Activated CD4-positive, alpha-beta memory T cell treated with anti-CD3 and anti-CD28 coated beads, Interleukin-2, amount 10 ng/mL, durations not matched to agents 7 days and 5 days (primary cell): ENCODE measurements at places on chromosomes 16 and 17.

- no peak for DNase-seq
These were observed 656.6 kb downstream of the WWOX start for GRCh38 chr16:78755751-78756661.

DNA sequence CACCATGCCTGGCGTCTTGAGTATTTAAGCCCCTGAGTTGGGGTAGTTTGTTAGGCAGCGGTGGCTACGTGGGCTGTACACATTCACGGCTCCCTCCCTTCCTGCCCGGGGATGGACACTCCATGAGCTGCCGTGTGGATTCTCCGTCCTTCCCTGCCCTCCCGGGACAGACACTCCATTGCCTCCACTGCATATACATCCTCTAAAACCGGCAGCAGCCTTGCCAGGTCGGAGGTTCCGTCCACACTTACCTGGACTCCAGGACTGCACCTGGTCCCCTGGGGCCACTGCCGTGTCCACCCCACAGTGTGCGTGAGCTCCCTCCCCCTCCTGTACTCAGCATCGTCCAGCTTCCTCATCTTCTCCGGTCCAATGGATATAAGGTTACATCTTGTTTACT lies 3.5 kb upstream of the SPATA2L start:
- no peak for DNase-seq

DNA sequence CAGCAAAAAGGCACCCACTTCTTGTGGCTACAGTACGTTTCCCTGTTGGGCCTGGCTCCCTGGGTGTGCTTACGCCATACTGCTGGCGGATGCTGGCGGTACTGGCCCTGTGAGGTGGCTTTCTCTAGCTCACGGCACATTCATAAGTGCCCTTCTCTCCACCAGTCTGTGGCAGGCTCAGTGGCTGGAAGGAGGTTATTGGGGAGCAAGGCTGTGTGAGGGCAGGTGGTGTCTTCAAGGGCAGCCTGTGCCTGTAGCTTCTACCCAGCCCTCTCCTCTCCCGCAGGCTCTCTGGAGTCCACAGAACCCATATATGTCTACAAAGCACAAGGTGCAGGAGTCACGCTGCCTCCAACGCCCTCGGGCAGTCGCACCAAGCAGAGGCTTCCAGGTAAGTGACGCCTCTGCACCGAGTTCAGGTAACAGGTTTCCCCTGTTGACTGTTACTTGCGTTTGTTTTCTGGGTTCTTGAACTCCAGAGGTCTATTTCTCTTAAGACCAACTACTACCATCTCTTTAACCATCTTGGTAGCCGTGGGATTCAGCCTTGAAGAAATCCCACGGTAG lies 20.6 kb downstream of the NTAN1 start:
- DNase-seq: no peak

- no peak for DNase-seq
These were observed 3.2 kb downstream of the CRK start for GRCh38 chr17:1452836-1453235.

DNA sequence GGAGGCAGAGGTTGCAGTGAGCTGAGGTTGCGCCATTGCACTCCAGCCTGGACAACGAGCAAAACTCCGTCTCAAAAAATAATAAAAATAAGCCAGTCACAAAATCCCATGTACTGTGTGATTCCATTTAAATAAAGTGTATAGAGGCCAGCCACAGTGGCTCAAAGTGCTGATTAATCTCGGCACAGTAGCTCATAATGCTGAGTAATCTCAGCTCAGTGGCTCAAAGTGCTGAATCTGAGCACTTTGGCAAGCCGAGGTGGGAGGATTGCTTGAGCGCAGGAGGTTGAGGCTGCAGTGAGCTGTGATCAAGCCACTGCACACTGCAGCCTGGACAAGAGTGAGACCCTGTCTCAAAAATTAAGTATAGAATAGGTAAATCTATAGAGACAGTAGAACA lies 4.9 kb downstream of the TMED6 start:
- DNase-seq: no peak

- DNase-seq: peak; percentile 59
These were observed 48.4 kb downstream of the RNF157 start for GRCh38 chr17:76191896-76192295.

DNA sequence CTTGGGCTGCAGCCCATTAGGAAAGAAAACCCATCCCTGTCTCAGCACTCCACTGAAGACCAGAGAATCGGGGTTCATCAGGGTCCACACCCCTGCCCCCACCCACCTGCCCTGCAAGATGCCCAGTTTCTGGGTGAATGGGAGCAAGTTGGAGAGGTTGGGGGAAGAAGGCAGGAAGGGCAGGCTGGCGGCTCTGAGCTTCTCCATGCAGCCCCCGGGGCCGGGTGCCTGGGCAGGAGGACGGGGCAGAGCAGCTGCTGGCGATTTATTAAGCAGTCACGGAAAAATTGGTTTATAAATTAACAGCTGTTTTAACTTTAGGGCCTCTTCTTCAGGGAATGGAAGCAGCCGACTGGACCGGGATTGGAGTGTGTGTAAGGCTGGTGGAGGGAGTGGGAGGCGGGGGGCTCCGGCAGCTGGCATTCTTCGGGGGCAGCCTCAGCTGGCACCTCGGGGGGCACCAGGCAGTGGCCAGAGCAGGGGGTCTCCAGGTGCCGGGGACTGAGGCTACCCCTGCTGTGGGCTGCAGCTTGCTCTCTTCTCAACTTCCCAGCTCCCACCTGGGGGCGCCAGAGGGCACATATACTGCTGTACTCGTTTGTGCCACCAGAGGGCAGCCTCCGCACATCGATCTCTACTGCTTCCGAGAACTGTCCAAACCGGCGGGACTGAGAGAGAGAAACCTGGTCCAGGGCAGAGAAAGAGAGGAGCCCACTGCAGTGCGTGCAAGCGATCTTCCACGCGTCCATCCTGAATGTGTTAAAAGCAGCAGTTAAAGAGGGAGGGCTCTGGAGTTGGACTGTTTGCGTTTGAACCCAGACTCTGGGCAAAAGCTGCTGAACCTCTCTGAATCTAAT lies 5.0 kb upstream of the PPP1R1B start:
- peak; percentile 92 for DNase-seq

GRCh38 chr17:75614006-75614405 lies 19.2 kb upstream of the SMIM5 start:
- no peak for DNase-seq

DNA sequence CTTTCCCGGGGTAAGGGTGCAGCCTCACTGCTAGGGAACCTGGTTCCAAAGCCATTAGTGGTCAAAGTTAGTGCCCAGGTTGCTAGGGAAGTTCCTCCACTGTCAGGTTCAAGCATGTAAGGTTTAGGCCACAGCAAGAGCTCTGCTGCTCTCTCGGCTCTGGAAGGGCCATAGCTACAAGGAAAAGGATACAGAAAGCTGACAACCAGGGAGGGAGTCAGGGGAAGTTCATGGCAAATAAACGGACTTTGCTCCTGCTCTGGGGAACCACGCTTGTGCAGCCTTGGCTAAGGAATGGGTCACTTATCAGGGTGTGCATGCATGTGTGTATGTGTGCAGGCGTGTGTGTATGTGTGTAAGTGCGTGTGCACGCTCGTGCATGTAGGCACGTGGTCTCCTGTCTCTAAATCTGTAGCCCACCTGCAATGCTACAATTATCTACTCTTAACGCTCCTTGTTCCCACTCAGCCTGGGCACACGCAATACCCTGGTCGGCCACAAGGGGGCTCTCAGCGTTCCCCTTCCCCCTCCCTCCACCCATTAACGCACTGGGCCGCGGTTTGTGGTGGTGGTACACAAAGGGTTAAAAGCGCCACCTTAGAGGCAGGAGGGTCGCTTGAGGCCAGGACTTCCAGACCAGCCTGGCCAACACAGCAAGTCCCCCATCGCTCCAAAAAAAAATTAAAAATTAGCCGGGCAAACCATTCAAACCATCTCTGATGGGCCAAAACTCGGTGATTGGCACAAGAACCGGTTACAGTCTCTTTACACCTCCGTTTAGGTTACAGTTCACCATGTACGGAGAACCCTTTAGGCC lies 48.4 kb upstream of the KDM8 start:
- DNase-seq: peak; percentile 69

DNA sequence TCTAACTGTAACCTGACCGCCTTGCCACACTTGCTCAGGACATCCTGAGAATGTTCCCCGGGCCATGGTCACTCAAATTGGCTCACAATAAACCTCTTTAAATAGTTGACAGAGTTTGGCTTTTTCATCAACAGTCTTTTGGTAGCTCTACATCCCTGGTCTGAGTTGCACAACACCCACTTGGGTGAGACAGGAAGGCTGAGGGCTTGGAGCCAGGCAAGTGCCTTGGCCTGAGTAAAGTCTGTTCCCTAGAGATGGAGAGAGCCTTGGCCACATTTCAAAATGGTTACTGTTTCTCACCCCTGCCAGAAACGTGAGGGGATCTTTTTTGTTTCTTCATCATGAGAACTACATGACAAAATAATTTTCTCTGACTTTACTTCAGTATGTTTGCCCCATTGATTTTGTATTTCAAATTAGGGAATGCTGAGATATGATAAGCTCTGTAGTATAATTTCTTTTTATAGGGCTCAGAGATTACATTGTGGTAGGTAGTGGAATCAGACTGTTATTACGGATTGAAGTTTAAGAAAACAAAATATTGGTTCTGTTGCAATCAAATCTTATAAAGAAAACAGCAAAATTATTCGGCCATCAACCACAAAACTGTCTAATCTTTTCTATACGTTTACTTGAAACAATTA lies 53.9 kb upstream of the NETO2 start:
- DNase-seq: no peak

DNA sequence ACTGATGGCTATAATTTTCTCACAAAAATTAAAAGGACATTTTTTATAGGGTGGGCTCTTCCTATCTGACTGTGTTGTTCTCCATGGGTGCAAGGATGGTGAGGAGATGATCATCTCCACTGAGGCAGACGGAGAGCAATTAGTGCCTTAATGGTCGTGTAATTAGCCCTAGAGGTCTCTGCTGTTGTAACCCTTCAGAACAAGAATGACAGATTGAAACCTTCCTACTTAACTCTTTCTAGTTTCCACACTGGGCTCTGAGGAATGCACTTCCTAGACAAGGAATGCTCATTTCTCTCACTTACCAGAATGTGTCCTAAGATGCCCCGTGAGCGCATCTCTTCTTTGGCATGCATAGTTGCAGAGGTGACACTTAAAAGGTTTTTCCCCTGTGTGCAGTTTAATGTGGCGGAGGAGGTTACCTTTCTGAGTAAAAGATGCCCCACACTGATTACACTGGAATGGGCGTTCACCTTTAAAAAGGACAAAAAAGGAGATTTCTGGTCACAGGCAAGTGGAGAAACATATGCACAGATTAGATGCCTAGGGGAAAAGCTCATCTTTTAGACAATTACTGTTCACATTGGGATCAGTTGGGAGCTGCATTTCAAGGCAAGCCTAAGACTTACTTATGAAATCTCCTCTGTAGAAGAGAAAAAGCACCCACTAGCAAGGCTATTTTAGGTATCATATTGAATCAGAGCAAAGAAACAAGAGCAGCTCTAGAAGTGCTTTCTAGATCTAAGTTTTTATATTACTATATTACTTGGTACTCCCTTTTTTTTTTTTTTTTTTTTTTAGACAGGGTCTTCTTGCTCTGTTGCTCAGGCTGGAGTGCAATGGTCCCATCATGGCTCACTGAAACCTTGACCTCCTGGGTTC lies 53.6 kb downstream of the GRB7 start:
- peak; percentile 56 for DNase-seq

- DNase-seq: no peak
These were observed 3.3 kb downstream of the TOX3 start for GRCh38 chr16:52543654-52544053.

DNA sequence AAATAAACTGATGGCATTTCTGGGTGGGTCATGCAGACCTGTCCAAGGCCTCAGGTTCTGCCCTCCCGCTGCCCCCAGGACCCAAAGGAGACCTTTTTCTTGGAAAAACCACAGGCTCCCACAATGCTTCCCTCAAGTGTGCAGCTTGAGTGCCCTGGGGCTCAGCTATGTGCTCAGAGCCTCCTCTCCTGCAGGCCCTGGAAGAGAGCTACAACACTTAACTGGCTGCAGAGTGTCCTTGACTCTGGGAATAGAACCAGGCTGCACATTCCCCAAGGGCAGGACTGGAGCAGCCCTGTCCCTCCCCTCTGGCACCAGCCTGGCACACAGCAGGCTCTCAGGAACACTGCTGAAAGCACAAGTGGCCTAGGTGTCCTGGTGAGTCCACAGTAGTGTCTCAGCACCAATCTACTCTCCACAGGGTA lies 4.8 kb upstream of the SREBF1 start:
- DNase-seq: no peak

GRCh38 chr17:75404731-75405364 lies 630 bp downstream of the GRB2 start:
- peak; percentile 62 for DNase-seq

DNA sequence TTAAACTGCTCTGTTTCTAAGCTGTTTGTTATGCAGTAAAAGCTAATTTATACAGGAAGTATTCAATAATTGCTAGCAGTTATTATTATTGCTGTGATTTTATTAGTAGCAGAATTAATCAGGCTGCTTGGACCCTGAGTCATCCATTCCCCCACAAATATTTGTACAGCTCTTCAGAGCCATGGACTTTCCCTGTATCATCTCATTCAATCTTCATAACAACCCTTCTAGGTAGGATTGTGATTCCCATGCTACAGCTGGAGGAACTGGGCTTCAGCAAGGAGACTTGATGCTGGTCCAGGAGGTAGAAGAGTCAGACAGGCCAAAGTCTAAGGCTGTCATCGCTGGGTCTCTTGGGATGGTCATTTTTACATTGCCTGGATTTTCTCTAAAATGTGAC lies 208.3 kb downstream of the C16orf95 start:
- DNase-seq: no peak

DNA sequence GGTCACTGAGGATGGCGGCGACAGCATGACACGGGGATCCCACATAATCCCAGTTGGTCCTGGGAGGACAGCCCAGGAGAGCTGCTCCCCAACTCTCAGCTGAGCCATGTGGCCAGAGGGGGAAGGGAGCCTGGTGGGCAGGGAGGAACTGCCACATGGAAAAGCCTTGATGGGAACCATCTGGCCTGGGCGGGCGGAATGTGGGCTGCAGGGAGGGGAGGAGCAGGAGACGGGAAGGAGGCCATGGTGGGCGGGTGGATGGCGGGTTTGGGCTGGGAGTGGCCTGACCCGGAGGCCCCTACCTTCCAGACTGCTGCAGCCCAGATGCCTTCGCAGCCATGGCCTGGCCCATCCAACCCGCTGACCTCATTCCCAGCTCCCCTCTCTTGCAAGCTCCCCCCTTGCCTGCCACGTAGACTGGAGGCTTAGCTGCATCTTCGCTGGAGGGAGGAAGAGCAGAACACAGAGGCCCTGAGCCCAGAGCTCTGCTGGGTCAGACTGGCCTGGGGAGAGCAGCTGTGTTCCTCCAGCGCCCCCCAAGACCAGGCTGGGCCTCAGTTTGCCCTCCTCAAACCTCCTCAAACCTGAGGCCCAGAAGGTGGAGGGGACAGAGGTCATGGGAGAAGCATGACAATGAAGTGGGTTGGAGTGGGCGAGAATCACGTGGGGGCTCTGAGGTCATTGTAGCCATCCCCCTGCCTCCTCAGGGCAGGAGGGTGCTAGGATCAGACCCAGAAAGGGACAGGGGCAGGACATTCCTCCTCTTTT lies 8.2 kb upstream of the COL1A1 start:
- no peak for DNase-seq

GRCh38 chr17:69390795-69391501 lies 23.5 kb upstream of the MAP2K6 start:
- no peak for DNase-seq
